ENCODE measurements at places on chromosomes 7 and 10.

DNA sequence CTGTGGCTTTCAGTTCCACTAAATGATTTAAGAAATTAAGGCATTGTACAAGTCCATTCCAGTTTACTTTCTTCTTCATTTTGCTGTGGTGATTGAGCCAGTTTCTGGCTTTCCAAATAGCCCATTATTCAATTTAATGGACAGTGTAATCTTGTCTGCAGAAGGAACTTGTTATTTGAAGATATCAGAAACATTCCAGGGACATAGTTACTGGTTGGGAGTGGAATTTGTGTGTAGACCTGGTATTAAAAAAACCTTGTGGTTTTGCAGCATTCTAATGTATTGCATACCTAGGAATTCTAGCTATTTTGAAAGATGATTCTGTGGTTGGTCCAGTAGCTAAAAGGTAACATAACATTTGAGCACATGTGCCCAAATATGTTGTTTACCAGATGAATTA lies 72.2 kb downstream of the MCU start:
- DNase-seq = no peak

GRCh38 chr10:4649886-4650508 lies 176.0 kb upstream of the AKR1E2 start:
- no peak for DNase-seq

GRCh38 chr10:132848291-132848701 lies 62.3 kb upstream of the NKX6-2 start:
- no peak for DNase-seq

- DNase-seq = no peak
Measured at GRCh38 chr7:90540406-90540805, 55.7 kb upstream of the CDK14 start.

- no peak for DNase-seq
Measured at GRCh38 chr7:116315803-116316202, 105.5 kb downstream of the TES start.

- no peak for DNase-seq
Measured at GRCh38 chr10:110355141-110355831, 50.6 kb upstream of the SMNDC1 start.

- no peak for DNase-seq
Measured at GRCh38 chr7:55104712-55105433, 86.1 kb downstream of the EGFR start.

GRCh38 chr7:42231043-42231787 lies 5.8 kb downstream of the GLI3 start:
- no peak for DNase-seq

GRCh38 chr10:118520116-118520742 lies 75.2 kb downstream of the PRLHR start:
- DNase-seq = no peak

DNA sequence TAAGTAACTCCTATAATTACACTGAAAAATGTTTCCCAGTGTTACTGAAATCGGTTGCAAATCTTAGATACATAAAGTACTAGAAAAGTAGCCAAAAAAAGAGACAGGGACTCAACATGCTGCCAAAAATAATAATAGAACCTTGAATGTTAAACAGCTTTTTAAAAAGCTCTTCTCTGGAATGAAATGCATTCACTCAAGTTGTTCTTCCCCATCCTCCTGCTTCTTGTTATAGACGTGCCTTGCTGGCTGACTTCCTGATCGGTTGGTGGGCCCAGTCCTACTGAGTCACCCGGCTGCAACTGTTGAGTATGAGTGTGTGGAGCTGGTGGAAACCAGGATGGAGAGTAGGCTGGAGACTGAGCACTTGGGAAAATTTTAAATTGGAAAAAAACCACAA lies 30.6 kb upstream of the RAPGEF5 start:
- DNase-seq = no peak

DNA sequence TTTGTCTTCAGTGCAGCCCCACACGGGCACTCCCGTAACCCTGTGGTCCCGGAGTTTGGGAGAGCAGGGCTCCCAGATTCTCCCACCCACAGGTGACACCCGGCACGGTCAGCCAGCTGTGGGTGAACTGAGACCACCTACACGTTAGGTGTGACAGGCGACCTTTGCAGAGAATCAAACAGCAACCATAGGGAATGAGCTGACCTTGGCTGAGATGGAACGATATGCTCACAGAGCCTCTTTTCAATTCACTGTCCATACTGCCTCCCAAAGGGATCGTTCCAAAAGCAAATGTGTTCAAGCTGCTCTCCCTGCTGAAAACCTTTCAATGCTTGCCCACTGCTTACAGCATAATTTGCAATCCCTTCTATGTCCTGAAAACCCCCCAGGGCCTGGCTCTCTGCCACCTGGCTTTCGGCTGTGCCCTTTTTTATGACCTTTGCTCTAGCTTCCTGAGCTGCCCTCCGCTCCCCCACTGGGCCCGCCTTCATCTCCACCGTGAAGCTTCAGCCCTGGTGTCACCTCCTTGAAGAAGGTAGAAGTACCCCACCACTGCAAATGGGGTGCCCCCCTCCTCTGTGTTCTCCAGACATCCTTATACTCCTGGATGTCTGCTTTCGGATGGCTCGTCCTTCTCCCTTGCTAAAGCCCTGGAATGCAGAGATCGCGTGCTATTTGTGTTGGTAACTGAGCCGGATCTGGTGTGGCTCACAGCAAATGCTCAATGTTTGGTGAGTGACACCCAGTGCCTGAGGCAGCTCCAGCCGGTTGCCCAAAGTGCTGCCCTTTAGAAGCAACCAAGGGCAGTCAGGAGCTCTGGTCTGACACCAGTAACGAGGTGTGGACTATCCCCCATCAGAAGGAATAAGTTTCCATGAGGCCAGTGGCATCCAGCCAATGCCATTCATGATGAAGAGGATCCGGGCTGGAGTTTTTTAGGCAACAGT lies 90.4 kb downstream of the KIAA1549 start:
- DNase-seq = no peak
